ENCODE measurements at places on chromosomes 11 and 22.

GRCh38 chr22:36461665-36462649, 19.5 kb downstream of the TXN2 start:
- no peak for DNase-seq

GRCh38 chr11:111602865-111603610, 789 bp downstream of the SIK2 start:
- no peak for DNase-seq

- DNase-seq = no peak
These were observed 38.7 kb upstream of the TOP3B start for GRCh38 chr22:22021162-22021750.

- DNase-seq = no peak
These were observed 20.9 kb downstream of the NCF4 start for GRCh38 chr22:36881504-36882245.

DNA sequence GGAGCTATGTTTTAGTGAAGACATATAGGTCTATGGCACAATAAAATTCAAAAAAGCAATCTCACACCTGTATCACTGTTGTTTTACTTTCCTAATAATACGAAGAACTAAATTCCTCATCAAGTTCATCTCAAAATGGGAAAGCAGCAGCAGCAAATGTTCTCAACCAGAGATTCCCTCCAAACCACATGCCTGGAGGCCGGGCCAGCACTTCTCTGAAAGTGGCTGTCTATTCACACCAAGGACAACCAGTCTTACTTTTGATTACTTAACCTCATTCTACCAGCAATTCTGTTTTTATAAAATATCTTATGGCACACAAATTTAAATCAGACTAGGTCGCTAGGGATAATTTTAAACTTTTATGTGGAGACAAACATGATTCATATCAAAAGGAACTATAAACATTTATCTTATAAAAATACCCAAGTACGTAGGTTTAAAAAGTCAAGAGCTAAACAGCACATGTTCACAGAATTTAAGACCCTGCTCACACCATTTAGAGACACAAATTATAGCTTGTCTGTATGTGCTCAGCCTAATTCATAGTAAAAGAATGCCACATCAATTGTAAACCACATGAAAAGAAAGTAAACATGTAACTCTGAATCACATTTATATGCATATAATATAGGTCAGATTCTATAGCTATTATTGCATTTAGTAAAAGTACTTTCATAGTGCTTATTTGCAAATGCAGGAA, 46.1 kb downstream of the RRAS2 start:
- no peak for DNase-seq

DNA sequence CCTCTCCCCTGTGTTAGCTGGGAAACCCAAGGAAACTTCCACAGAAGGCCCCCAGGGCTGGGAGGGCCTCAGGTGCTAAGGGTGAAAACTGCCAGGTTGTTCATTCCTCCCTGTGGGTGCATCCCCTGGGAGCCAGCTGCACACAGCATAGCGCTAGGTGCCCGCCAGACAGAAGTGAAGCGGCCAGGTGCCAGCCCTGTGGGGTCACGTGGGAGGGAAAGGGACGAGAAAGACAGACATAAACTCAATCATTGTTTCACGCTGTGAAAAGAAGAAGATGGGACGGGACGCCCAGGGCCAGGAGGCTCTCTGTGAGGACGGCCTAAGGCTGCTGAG, 31.6 kb upstream of the HMOX1 start:
- no peak for DNase-seq

DNA sequence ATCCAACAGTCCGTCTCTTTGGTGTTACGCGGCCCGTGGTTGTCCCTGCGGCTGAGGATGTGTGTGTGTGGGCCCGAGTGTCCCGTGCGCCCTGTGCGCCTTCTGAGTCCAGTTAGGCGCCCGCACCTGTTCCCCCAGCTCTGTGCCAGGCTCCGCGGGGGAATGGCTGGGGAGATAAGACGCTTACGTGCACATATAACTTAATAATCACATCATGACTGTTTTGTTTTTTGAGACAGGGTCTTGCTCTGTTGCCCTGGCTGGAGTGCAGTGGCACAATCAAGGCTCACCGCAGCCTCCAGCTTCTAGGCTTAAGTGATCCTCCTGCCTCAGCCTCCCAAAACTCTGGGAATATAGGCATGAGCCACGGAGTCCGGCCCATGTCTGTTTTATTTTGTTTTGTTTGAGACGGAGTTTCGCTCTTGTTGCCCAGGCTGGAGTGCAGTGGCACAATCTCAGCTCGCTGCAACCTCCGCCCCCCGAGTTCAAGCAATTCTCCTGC, 817 bp downstream of the ARL2 start:
- DNase-seq = no peak

All from stimulated activated CD8-positive, alpha-beta memory T cell treated with anti-CD3 and anti-CD28 coated beads, Interleukin-12 subunit alpha, Interleukin-12 subunit beta, amount 100 ng/mL, for 4 hours (primary cell).